ENCODE measurements at places on chromosomes 3 and 15. TPM values are rescaled to one million over a fixed set of nuclear protein-coding genes. Genes with fewer than 3 reads are reported as not detected.

DNA sequence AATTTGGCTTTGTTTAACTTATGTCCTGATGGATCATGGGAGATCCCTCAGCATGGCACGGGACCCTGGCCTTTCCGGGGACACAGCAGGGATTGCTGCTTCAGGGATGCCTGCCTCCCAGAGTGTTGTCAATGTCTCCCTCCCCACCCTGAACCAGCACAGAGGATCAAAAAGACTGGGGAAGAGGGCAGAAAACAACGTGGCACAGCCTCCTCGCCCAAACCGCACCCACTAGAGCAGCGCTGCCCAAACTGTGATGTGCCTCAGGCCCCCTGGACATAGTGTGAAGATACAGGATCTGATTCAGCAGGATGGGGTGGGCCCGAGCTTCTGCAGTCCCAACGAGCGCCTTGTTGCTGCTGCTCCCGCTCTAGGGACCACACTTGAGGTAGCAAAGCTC, 34.5 kb downstream of the SLC6A20 start:
- DNase-seq = no peak
- no peaks in the 10 kb centered on the region for H3K4me1 ChIP-seq
- H3K27me3 ChIP-seq = peaks cover 22% of the 10 kb centered on the region
- H3K36me3 ChIP-seq = no peaks in the 10 kb centered on the region
- no peak overlapping the region for H3K27ac ChIP-seq
- H3K4me3 ChIP-seq = no peak overlapping the region

- H3K27ac ChIP-seq = no peak overlapping the region
- H3K27me3 ChIP-seq = no peaks in the 10 kb centered on the region
- no peaks in the 10 kb centered on the region for H3K36me3 ChIP-seq
- no peaks in the 10 kb centered on the region for H3K4me1 ChIP-seq
- no peak for DNase-seq
Measured at GRCh38 chr3:107612664-107613084, 89.9 kb downstream of the BBX start.

- H3K4me3 ChIP-seq = no peak overlapping the region
- H3K36me3 ChIP-seq = no peaks in the 10 kb centered on the region
- no peak overlapping the region for H3K27ac ChIP-seq
- H3K4me1 ChIP-seq = peaks cover 23% of the 10 kb centered on the region
Measured at GRCh38 chr3:12752809-12753208, 6.2 kb downstream of the TMEM40 start.

The CRYBG3 gene
- total RNA-seq = 16.9 TPM

The PATL2 gene
- total RNA-seq = not detected

The NR2F2 gene
- total RNA-seq = 5.9 TPM

The ITIH1 gene
- not detected for total RNA-seq

The C2CD4A gene
- not detected for total RNA-seq
